AG04449 (cell line): ENCODE measurements at places on chromosomes 5 and 9.
A peak's percentile ranks its signal among the peaks of the same experiment; 100 is the strongest.

DNA sequence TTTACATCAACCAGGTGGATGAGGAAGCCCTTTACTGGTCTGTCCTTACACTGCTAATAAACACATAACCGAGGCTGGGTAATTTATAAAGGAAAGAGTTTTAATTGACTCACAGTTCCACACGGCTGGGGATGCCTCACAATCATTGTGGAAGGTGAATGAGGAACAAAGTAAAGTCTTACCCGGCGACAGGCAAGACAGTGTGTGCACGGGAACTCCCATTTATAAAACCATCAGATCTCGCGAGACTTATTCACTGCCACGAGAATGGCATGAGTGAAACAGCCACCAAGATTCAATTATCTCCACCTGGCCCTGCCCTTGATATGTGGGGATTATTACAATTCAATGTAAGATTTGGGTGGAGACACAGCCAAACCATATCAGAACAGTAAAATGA lies 67.3 kb upstream of the GRAMD2B start:
- no peak for DNase-seq

DNA sequence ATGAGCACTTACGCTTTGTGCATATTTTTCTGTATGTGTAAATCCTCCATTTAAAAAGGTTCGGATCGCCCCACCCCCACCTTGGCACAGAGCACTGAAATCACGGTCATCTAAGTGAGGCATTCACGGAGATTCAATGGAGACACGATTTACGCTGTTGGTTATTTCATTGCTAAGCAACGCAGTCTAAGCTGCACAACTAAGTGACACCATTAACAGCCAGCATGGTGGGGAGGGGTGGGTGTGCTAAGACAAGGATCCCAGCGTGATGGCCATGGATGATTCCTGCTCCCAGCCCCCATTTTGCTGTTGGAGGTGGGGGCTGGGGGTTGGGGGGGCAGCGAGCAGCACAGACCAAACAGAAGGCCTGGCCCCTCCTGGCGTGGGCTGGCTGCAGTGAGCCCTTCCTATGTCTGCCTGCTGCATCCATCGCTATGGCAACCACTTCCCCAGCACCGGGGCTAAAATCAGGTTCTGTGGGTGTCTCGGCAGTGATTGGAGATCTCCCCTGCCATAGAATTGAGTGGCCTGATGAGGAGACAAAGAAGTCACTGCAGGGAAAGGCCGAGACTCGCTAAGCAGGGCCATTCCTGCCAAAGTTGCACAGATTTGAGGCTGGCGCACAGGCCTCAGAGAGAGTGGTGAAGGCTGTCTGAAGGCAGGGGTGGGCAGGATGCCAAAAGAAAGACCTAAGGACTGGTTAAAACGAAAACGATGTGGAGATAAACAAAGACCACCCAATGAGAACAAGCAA lies 14.3 kb upstream of the MARCHF6 start:
- DNase-seq = no peak

- DNase-seq = no peak
Measured at GRCh38 chr5:126385524-126386502, 37.4 kb upstream of the GRAMD2B start.

- DNase-seq = no peak
Measured at GRCh38 chr5:130795037-130795436, 370.0 kb downstream of the HINT1 start.

GRCh38 chr5:81134066-81134465 lies 99.1 kb upstream of the CKMT2 start:
- no peak for DNase-seq

- no peak for DNase-seq
Measured at GRCh38 chr5:172288465-172288864, 4.9 kb upstream of the UBTD2 start.

GRCh38 chr5:132688536-132689339 lies 14.9 kb downstream of the IL4 start:
- DNase-seq = no peak

DNA sequence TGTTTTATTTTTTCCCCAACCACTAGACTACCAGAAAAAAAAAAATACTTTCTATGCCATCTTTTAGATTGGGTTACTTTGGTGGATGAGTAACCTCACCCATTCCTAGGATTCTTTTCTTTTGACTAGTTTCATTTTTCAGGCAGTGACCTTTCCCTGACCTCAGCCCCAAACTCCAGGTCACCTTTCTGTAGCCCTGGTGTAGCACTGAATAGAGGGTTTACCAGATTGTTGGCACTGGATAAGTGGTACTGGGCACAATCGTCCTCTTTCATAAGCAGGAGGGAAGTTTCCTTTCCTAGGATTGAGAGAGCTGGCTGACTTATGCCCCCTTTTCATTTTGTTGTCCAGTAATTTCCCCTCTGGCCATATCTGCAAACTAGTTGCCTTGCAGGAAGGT lies 169.4 kb upstream of the TMEM161B start:
- DNase-seq = no peak

GRCh38 chr9:94783102-94783682 lies 56.7 kb downstream of the AOPEP start:
- peak; percentile 71 for DNase-seq

DNA sequence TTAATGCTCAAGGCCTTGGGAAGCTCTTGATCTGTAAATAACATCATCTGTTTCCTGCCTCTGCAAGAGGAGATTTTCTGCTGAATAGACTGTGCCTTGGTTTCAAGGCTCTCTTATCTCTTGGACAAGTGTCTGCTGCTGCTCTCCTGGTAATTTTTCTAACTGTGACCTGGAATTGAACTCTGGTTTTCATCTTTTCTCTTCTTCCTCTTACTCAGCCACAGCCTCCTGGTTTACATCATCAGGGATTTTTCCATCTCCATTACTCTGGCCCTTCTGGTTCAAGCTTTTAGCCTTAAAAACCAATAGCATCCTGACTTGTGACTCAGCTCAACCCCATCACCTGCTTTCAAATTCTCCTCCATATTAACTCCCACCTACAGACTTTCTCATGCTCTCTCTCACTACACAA lies 49.6 kb upstream of the ITGA1 start:
- DNase-seq = no peak

DNA sequence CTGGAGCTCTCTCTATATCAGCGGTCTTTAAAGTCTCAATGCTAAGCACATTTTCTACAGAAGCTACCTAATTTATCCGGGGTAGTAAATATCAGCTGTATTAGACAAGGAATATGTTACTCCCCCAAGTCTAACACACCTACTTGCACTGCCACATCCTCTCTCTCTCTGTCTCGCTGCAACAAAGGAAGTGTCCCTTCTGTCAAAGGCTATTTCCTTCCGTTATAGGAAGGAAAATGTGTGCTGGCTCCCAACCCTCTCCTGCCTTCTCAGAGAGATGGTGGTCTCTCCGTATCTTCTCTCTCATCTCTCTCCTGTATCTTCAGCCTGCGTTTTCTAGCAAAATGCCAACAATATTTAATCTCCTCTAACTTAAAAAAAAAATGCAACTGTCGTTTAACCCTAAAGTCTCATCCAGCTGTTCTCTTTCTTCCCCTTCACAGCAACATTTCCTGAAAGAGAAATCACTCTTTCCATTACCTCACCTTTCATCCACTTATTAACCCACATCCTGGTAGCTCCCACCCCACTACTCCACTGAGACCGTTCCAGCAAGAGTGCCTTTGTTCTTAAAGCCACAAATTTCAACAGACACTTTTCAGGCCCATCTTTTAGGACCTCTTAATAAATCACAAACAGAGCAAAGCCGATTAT lies 2.3 kb downstream of the TTF1 start:
- no peak for DNase-seq

GRCh38 chr5:58963361-58963760 lies 380.5 kb downstream of the RAB3C start:
- no peak for DNase-seq

- no peak for DNase-seq
Measured at GRCh38 chr9:6965566-6965965, 207.8 kb downstream of the KDM4C start.

GRCh38 chr5:10352430-10353240 lies 860 bp upstream of the MARCHF6 start:
- DNase-seq = no peak

DNA sequence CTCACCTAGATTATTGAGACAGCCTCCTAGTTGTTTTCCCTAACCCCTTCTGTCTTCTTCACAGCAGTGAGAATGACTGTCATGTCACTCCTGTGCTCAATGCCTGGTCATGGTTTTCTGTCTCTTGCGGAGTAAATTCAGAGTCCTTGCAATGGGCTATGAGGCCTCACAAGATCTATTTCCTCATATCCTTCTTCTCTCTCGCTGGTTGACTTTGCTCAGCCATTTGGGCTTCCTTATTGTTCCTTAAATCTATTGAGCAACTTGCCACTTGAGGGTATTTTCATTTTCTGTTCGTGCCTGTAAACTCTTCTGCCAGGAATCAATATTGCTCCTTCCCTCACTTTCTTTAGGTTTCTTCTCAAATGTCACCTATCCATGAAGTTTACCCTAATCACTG lies 9.0 kb downstream of the PPP3R2 start:
- DNase-seq = no peak

DNA sequence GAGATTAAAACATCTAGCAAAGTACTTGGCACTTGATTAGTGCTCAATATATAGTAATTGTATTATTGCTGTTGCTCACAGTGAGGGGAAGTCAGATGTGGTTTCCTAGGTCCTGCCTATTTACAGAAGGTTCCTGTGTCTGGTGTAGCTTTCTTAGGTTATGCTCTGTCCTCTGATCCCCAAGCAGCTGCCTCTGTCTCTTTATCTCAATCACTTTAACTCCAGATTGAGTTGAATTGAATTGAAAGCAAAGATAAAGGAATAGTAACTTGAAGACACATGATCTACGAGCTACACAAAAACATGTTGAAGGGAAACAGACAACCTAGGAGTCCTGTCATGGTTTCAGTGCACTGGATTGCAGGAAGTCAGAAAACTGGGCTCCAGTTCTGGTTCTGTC lies 113.9 kb upstream of the ADAMTSL1 start:
- DNase-seq = no peak

GRCh38 chr9:81741103-81741502 lies 51.8 kb upstream of the TLE1 start:
- DNase-seq = no peak

DNA sequence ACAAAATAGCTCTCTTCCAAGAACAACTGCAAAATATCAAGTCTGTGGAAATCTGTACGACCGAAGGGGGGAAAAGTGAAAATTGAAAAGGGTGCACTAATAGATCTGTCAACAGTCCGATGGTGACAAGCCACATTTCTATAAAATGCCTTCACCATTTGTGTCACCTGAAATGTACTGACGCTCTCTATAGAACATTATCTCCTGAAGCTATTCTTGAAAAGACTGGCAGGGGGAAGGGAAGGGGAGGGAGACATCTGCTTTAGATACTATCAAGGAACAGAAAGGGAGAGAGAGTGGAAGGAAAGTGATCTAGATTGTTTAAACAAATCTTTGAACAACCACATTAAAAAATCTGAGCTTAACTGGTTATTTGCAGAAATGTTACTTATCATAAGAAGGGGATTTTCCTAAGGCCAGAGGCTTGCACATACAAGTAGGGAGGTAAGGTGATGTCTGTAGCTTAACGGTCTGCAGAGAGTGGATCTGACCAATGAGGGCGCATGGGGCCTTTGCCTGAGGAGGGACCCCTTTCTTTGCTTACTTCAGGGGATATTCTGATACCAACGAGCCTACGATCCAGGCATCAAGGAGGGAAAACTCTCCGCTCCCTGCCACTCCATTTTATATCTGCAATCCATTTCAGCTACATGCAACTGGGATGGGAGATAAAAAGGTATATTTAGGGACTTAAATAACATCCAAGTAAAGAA lies 92.1 kb downstream of the CRB2 start:
- no peak for DNase-seq

- no peak for DNase-seq
Measured at GRCh38 chr5:135234242-135234641, 164.8 kb downstream of the MACROH2A1 start.

- DNase-seq = no peak
Measured at GRCh38 chr5:133652951-133653759, 40.8 kb upstream of the FSTL4 start.

DNA sequence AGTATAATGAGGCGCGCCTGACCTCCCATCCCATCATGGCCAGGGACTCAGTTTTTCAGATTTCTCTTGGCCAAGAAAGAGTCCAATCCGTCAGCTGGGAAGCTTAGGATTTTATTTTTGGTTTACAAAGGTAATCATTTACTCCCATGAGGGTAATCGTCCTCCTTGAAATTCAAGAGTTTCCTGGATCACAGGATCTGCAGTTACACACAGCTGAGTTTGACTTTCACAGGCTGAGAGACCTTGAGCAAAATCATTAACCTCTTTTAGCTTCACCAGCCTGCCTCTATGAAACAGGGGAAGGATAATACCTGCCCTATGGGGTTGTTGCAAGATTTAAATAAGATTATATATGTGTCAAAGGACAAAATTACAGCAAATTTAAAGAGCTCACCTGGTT lies 15.4 kb upstream of the AK3 start:
- no peak for DNase-seq

DNA sequence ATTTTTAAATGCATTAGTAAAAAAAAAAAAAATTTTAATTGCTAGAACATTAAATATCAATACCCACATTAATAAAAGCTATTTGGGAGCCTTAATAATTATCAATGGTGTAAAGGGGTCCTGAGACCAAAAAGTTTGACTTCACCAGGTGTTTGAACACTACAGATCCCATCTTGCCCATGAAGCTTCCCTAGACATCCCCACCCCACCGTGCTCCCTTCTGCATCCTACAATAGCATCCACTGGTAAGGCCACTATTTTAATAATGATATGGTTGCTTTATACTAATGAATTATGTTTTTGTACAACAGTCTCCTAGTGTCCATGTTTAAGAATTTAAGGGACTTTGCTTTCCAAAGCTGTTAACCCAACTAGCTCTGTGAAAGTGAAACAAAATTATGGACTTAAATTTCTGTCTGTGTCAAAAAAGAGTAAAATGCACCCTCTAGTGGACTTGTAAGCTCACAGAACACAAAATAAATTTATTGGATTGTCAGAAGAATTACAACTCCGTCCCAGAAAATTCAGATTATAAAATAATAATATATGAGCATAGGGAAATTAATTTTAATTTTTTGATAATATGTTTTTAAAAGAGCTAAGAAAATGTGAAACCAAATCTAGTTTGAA lies 76.0 kb downstream of the ARL15 start:
- DNase-seq = peak; percentile 29

DNA sequence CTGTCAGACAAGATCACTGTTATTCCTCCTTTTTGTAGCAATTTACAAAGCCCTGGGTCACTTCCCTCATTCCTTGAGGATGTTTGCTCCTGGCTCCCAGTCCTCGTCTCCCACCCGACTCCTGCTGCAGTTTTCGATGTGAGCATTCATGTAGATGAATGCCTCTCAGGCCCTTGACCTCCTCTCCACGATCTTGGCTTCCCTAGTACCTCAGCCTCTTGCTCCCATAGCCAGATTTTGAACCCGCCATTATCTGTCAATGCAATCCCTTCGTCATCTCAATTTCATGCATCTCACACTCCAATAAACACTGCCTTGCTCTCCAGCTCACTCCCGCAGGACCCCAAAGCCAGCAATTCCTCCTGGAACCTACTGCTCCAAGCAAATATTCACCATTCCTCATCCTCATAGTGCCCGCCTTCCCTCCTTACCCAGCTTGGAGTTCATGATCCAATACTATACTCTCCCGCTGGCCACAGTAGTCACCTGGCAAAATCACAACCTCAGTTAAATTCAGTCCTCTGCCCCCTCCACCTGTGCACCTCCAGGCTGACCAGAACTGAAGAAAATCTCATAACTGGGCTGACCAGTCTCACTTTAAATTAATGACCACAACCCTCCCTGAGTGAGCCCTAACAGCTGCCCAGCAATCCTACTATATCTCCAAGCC lies 35.1 kb upstream of the JADE2 start:
- DNase-seq = no peak

GRCh38 chr9:129835860-129836223 lies 584 bp downstream of the USP20 start:
- DNase-seq = no peak

- DNase-seq = peak; percentile 24
Measured at GRCh38 chr5:174533751-174534241, 190.6 kb upstream of the MSX2 start.
